Right forelimb (tissue), 1 donor: ENCODE measurements at places on chromosomes 3 and 15.

- DNase-seq: no peak
Measured at GRCh38 chr3:126479642-126480041, 4.0 kb upstream of the ZXDC start.

DNA sequence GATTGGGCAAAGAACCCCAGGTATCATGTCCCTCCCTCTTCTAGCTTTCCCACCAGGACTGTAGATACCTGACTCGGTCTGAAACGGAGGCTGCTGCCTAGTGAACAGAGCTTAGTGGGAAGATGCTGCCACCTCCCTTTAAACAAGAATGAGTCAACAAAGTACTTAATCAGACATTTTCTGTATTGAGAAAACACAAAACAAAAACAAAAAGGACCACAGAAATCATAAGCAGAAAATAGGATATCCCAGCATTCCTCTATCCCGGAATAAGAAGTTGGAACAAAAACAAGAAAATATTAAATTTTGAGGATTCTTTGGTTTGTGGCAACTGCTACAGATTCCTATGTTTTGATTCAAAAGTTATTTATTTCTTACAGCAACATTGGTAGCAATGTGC is 51.7 kb upstream of the COL8A1 start:
- DNase-seq: no peak

DNA sequence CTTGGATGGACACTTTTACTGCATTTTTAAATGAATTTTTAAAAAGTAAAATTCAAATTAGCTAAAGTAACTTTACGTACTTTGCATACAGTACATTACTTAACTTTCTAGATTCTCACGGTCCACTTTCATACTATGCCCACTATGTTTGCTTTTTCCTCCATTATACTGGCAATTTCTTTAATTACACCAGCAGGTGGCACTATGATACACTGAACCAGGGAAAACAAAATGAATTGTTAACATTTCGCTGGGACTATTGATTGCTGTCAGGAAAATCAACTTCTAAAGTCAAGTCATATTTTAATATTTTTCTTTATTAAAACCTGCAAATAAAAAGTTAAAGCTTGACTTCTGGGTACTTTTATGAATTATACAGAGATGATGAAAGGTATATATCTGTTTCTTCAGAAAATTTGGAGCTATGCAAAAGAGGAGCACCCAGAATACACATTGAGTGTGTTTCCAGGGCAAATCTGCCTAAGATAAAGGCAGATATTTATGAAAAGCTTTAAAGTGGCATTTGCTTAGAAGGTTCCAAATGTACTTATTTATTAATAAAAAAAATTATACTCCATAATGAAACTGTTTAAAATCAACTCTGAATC is 21.8 kb upstream of the POU1F1 start:
- DNase-seq: no peak

GRCh38 chr3:196504556-196504955 is 988 bp upstream of the RNF168 start:
- no peak for DNase-seq

DNA sequence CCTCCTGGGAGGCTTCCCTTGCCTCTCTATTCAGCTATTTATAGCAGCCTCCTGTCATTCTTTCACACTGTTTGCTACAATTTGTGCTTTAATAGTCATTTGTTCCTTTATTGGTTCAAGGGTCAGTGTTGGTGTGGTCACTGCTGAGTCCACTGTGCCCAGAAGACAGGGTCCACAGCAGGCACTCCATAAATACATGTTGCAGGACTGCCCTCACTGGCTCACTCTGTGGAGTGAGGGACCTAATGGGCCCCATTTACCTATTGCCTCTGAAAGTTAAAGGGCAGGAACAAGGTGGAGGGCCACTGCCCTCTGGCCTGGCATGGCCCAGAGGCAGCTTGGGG is 16.8 kb downstream of the MST1R start:
- no peak for DNase-seq

DNA sequence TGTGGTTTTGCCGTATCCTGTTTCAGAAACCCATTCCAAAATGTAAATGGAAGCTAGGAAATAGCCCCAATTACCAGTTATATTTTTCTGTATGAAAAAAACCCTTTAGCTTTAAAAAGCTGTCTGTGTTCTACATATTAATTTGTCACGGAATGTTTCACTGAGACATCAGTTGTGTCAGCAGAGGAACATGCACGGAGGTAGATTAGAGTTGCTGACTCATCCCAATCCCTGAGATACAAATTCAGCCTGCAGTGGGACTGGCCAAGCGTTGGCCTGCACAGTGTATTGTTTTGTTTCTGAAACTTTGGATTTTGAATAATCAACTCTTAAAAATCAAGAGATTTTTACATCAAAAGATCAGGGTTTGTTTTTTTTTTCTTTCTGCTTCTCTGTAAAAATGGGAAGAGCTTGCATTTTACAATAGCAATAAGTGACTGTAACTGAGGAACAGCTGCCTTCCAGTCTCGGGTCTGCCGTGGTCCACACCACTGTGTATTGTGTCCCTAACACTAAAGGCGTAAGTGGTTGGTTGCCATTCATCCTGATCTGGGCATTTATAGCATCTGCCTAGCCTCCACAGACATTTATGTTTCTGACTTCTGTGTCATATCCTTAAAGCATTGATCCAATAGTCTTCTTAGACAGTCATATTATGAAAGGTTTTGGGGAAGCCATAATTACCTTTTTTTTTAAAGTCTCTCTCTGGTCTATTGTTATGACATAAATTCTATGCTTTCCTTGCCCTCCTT is 218.1 kb downstream of the ADAMTSL3 start:
- DNase-seq: no peak

DNA sequence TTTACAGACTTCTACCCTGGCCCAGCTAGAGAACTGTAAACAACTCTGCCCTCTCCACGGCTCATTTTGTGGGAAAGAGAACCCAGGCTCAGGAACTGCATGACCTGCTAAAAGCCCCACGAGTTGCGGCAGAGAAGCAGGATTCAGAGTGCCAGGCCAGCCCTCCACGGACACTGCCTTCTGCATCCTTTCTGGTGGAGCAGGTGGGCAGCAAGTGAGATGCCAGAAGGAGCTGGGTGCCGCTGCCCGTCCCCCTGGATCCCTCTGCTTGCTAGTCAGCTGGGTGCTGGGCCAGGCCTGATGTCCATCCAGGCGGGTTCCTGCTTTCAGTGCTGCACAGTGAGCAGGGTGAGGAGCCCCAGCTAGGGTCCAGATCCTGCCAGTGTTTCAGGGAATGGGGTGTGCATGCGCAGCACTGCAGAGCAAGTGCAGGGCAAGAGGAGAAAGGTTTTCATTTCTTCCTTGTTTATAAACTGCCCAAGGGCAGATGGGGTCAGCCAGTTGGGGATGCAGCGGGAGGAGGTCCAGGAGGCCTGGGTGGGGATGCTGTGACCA is 5.2 kb upstream of the RAB43 start:
- DNase-seq: no peak

DNA sequence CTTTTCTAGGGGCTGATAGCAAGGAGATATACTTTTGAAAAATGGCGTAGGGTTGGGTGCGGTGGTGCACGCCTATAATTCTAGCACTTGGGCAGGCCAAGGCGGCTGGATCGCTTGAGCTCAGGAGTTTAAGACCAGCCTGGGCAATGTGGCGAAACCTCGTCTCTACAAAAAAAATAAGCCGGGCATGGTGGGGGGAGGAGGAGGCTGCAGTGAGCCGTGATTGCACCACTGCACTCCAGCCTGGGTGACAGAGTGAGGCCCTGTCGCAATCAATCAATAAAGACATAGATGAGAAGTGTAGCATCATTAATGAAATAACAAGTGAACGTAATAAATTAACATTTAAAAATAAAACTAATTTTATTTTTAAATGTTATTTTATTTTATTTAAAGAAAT is 134.6 kb downstream of the SLCO3A1 start:
- no peak for DNase-seq
